ENCODE measurements at places on chromosomes 1 and 21.

DNA sequence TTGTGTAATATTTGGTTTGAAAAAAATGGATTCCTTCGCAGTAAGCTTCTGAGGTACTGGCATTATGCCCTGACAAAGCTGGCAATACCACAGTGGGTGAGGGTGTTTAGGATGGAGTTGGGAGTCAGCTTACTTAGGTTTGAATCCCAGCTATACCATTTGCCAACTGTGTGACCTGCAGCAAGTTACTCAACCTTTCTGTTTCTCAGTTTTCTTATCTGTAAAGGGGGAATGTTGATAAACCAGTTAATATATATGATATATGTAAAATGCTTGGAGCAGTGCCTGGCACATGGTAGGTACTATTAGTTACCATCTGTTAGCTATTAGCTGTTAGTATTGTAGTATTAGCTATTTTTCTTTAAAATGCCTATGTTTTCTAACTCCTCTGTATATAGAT lies 4.9 kb upstream of the HDGF start:
- no peak for DNase-seq

GRCh38 chr1:36268981-36269380 lies 37.2 kb upstream of the SH3D21 start:
- no peak for DNase-seq

- peak; percentile 76 for DNase-seq
Measured at GRCh38 chr1:8116894-8117264, 90.8 kb upstream of the ERRFI1 start.

DNA sequence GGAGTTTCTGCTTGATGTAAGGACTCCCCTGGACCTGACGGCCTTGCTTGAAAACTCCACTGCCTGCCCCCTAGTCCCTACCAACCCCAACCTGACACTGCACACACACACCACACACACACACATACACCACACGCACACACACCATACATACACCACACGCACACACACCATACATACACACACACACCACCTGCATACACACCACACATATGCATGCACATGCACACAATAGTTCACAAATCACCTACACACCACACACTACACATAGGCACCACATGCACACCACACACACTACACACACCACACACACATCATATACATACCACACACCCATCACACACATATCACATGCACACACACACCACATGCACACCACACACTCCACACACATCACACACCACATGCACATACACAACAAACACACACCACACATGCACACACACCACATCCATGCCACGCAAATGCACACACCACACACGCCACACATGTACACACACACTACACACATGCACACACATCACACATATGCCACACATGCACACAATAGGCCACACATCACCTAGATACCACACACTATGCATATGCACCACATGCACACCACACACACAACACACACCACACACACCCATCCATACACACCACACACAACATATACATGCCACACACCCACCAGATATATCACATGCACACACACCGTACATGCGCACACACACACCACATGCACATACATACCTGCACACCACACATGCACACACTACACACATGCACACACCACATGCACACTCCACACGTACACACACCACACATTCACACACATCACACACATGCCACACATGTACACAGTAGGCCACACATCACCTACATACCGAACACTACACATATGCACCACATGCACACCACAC lies 3.7 kb downstream of the CASQ1 start:
- no peak for DNase-seq

- DNase-seq = peak; percentile 86
Measured at GRCh38 chr1:152034654-152035538, 1.9 kb downstream of the S100A11 start.

DNA sequence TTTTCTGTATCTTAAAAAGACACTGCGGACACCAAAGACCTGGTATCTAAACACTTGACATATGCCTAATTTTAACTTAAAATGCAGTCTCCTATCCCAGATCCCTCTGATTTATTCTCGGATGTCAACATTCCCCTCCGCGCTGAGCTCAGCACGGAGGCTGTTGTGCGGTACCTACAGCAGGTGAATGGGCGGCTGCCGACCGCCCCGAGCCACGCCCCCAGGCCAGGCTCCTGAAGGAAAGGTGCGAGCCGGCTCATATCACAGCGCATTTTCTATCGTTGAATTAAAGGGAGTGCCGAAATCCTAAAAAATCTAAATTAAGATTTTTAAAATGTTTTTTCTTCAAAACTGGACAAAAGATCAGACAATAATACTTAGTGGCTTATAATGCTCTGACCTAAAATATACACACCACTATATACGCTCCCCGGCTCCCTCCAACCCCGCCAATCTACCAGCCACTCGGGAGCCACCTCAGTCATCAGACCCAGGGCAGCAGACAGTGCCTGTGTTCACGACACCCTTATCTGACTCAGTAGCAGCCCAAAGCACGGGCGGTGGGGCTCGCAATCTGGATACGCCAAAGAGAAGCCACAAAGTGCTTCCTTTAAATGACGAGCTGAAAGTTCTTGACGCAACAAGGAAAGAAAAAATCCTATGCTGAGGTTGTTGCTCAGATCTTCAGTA lies 4.1 kb downstream of the WRAP73 start:
- no peak for DNase-seq

GRCh38 chr1:27001570-27002360 lies 8.3 kb downstream of the TRNP1 start:
- DNase-seq = peak; percentile 91

DNA sequence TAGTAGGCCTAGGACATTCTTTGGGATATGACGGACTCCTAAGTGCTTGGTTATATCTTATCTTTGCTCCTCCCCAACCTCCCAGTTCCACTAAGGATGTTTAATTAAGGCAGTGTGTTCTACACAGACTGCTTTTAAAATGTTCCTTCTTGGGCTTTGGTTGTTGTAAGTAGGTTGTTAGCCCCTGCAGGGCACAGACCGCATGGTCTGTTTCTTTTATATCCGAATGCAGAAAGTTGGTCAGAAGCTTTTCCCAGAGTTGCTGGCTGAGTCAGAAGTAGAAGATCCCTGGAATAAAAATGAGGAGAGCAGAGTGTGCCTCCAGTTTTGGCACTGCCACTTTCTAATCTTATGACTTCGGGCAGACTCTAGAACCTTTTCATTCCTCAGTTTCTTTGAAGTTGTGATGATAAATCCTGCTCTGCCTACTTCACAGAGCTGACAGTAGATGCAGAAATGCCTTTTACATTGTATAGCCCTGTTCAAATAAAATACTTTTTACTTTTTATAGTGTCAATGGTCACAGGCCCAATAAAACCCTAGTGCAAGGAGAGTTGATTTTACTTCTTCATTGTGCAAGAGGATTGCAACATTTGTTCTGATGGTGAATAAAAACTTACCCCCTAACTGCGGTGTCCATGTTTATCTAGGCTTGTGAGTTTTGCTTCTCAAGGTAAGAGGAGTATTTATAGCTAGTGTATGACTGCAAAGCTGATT lies 18.4 kb downstream of the FMN2 start:
- no peak for DNase-seq

GRCh38 chr1:153386500-153386901 lies 4.4 kb downstream of the S100A8 start:
- DNase-seq = no peak

DNA sequence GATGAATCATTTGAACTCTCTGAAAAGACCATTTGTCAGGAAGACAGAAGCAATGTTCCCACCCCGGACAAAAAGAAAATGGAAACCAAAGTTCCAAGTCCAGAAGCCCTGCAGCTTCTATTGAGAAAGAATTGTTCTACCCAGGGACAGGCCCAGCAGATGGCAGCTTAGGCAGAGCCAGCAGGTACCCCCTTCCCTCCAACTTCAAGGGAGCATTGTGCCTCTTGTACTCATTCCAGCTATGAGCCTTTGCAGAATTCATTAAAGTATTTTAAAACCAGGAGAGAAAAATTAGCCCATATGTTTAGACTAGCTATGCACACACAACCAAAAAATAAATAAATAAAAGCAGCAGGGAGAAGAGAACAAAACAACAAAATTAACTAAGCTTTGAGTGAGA lies 85.2 kb upstream of the KCND3 start:
- DNase-seq = no peak

- peak; percentile 87 for DNase-seq
Measured at GRCh38 chr1:63691701-63692425, 82.0 kb upstream of the ROR1 start.
